HFF-Myc (cell line): ENCODE measurements at places on chromosomes 2 and 18.

DNA sequence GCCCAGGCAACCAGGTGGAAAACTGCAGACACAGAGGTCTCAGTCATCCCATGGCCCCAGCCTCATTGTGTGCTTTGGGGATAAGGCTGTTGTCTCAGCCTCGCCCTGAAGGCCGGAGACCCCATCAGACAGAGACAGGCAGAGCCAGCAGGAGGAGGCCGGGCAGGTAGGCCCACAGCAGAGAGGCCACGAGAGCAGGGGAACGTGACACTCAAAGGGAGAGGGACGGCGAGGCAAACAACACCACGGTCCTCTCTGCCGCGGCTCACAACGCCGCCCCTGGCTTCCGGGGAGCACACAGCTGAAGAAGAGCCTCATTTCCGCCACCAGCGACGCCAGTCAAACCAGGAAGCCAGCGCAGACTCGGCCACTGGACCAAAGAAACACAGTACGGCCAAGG, 103.3 kb downstream of the ZNF516 start:
- DNase-seq = no peak

DNA sequence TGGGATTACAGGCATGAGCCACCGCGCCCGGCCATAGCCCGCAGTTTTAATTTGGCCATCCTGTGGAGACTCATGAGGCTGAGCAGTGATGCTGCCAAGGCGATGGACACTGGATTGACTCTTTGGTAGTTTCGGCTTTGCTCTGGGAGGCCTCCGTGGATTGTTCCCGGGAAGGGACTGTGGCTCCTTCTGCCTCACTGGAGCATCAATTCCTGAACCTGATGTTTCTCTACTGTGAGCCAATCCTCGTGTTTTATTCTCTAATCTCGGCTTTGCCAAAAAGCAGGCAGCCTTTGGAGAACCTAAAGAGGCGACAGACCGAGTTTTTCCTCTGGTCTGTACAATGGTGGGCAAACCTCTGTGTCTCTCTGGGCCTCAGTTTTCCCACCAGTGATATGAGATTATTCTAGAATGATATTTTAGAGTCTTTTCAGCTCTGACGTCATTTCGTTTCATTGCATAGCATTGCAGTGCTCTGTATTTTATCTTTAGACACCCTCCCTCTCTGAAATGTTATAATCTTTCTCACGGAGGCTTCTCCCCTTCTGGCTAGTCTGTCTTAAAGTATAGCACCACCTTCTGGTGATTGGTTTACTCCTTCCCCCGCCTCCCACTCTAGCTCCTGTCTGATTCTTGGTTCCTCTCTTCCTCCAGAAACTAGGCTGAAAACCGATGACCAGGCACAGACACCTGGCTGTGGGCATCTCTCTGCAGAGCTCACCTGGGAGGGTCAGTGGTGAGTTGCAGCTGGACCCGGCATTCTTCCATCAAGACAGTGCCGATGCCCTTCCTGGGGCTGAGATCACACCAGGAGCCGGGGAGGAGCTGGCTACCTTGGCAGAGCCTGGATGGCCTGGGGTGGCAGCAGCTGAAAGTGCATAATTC, 341.3 kb downstream of the MYCN start:
- DNase-seq = no peak

- DNase-seq = no peak
Observed at GRCh38 chr18:77038182-77038858, 94.3 kb downstream of the MBP start.

DNA sequence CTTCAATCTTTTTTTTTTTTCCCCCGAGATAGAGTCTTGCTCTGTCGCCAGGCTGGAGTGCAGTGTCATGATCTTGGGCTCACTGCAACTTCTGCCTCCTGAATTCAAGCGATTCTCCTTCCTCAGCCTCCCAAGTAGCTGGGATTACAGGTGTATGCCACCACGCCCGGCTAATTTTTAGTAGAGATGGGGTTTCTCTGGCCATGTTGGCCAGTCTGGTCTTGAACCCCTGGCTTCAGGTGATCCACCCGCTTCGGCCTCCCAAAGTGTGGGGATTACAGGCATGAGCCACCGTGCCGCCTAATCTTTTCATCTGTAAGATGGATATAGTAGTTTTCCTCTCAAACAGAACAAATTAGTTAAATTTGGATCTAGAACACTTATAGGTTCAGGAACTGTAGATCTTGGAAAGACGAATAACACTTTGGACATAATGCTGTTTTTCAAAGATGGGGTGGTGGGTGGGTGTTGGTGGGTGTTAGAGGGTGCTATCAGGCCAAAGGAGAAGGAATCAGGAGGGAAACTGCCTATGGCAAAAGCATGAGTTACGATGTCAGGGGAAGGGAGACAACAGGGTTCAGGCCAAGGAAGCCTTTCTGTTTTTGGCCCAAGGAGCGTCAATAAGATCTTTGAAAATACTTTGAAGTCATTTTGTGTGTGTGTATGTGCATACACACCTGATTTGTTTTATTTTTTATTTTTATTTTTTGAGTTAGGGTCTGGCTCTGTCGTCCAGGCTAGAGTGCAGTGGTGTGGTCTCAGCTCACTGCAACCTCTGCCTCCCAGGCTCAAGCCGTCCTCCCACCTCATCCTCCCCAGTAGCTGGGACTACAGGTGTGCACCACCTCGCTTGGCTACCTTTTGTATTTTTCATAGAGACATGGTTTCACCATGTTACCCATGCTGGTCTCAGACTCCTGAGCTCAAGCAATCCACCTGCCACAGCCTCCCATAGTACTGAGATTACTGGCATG, 6.8 kb downstream of the RPL37A start:
- DNase-seq = no peak

- DNase-seq = no peak
Observed at GRCh38 chr2:205745661-205746419, 63.5 kb downstream of the NRP2 start.
